ENCODE measurements at places on chromosomes 3 and 15.

GRCh38 chr15:101306341-101307047, 11.4 kb upstream of the SNRPA1 start:
- no peak for DNase-seq

DNA sequence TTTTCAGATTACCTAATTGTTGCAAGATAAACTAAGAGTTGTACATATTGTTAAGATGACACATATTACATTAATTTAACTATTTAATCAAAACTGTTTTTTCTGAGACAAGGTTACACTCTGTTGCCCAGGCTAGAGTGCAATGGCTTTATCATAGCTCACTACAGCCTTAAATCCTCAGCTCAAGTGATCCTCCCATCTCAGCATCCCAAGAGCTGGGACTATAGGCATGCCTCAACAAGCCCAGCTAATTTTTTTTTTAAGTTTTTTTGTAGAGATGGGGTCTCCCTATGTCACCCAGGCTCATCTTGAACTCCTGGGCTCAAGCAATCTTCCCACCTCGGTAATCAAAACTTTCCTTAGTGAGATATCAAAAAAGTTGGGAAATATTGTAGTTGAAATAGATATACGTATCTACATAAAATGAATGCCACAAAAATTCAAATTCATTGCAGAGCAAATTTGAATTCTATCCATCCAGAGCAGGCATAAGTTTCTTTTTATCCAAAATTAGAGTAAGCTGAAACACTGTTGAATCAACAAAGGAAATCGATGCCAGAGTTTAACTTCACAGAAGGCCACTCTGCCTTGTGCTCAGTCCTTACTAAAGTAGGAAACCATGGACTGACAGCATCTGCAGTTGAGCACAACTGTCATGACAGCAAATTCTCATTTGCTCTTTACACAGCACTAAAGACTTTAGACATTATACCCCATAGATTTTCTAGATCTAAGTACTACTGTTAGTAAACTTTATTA, 15.5 kb downstream of the ATOSA start:
- DNase-seq, result no peak

GRCh38 chr15:41838400-41838897, at the start of gene PLA2G4B:
TSS of gene PLA2G4B (plus strand) at chr15:41838847. CDS start at chr15:41838914, 67 bp downstream.
- no peak for DNase-seq

- no peak for DNase-seq
These were observed 195.6 kb downstream of the UBE3A start for GRCh38 chr15:25242957-25243799.

DNA sequence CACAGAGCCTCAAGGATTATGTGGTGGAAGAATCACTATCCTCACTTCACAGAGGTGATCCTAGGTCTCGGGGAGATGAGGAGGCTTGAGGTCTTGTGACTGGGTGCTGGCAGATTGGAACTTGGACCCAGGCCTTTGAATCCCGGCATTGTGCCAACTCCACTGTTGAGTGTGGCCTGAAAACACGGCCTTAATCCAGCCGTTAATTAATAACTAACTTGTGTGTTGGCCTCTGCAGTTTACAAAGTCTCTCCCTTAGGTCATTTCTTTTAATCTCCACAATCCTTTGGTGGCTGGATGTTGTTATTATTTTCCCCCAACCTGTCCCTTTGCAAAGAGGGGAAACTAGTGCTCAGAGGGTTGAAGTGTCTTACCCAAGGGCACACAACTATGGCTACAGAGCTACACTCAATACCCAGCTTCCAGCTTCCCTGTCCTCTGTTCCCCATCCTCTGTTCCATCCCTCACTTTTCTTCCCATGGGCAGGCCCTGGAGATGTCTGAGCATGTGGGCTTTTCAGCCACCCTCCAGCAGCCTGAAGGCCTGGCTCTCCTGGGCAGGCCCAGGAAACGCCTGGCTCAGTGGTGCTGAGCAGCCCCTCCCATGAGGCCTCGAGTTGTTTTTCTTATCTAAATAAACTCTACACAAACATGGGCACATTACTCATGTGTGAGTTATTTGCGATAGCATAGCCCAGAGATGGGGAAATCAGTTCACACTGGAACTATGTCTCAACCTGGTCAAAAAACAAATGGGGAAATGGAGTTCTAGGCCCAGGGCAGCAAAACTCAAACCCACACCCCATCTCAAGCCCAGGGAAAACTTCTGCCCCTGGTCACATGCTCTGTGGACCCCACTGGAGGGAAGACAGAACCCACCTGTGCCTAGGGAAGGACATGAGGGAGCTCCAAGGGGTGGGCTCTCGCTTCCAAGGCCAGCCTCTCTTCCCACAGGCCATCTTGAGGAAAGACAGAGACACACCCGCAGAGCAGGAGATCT, 16.8 kb upstream of the SMAD3 start:
- DNase-seq, result peak; percentile 55

- no peak for DNase-seq
These were observed 4.1 kb downstream of the DET1 start for GRCh38 chr15:88542342-88542733.

DNA sequence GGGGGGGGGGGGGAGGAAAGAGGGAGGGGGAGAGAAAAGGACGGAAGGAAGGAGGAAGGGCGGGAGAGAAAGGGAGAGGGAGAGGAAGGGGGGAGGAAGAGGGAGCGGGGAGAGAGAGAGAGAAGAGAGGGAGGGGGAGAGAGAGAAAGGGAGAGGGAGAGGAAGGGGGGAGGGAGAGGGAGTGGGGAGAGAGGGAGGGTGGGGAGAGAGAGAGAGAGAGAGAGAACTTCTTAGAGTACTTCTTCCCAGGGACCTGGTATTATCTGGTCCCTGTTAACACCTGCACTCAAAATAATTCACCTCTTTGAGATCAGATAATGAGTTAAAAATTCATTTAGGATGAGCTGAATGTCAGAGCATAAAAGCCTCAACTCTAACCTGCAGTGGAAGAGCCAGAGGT, 1.1 kb downstream of the SEC13 start:
- DNase-seq, result no peak

GRCh38 chr15:57751177-57751800, 44.8 kb downstream of the POLR2M start:
- DNase-seq, result peak; percentile 17
